ENCODE measurements at places on chromosomes 7 and 10. TPM values are rescaled to one million over a fixed set of nuclear protein-coding genes. Genes with fewer than 3 reads are reported as not detected.

Gene ZNF735
- not detected for total RNA-seq

Gene FAM13C
- not detected for total RNA-seq

Gene CYP2E1
- 0.43 TPM for total RNA-seq

Gene ZP3
- 13.4 TPM for total RNA-seq

Gene ATP6V0E2
- total RNA-seq: 46.3 TPM

DNA sequence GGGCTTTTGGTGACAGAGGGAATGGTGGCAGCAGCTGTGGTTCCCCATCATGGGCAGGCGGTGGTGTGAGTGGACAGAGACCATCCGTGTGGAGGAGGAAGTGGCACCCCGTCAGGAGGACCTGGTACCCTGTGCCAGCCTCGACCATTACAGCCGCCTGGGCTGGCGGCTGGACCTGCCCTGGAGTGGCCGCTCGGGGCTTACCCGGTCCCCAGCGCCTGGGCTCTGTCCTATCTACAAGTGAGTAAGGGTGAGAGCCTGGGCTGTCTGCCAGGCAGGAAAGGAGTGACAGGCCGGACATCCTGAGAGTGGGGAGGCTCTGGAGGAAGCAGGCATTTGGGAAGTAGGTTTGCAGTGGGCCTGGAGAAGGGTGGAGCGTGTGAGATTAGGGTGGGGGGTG lies 2.9 kb upstream of the ZNF467 start:
- peaks cover 11% of the 10 kb centered on the region for H3K27me3 ChIP-seq
- H3K4me1 ChIP-seq: peaks cover 8% of the 10 kb centered on the region
- no peak overlapping the region for H3K27ac ChIP-seq
- DNase-seq: no peak
- no peak overlapping the region for H3K4me3 ChIP-seq

GRCh38 chr10:61869041-61869675 lies 32.3 kb upstream of the ARID5B start:
- peaks cover 9% of the 10 kb centered on the region for H3K4me1 ChIP-seq
- H3K27me3 ChIP-seq: peaks cover 7% of the 10 kb centered on the region
- no peak for DNase-seq
- H3K36me3 ChIP-seq: no peaks in the 10 kb centered on the region
- no peak overlapping the region for H3K4me3 ChIP-seq

DNA sequence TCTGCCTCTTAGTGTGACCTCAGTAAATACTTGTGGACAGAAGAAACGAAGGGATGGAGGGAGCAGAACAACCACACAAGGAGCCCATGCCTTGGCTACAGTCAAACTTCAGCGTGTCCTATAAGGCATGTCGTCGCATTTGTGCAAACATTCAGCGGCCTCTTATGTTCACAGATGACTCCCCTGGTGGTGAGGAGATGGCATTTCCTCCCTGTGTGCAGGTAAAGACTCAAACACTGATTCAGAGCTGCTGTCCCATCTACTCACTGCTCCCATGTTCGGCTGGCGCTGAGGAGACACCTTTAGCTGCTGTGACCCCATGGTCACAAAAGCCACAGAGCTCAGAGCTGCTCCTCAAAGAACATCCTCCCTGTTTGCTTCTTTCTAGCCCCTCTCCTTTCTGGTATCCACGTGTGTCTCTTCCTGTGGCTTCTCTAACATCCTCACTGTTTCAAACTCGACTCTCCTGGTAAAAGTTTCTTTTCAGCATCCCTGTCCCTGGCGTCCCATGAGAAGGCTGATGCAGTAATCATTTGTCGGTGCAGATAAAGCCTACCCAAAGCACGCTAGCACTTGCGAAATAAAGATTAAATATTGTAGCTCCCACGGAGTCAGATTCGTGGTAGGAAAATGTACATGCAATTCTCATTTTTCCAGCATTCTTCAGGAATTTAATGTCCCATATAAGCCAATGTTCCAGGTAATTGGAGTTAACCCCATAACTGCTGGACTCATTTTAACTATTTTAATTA lies 124.9 kb upstream of the NEBL start:
- no peaks in the 10 kb centered on the region for H3K27me3 ChIP-seq
- H3K36me3 ChIP-seq: no peaks in the 10 kb centered on the region
- H3K4me3 ChIP-seq: no peak overlapping the region
- no peaks in the 10 kb centered on the region for H3K4me1 ChIP-seq
- H3K27ac ChIP-seq: no peak overlapping the region

GRCh38 chr7:41942468-41943093 lies 239.7 kb upstream of the INHBA start:
- no peak overlapping the region for H3K27ac ChIP-seq
- H3K27me3 ChIP-seq: peaks cover 33% of the 10 kb centered on the region
- no peak for DNase-seq
- no peak overlapping the region for H3K4me3 ChIP-seq

DNA sequence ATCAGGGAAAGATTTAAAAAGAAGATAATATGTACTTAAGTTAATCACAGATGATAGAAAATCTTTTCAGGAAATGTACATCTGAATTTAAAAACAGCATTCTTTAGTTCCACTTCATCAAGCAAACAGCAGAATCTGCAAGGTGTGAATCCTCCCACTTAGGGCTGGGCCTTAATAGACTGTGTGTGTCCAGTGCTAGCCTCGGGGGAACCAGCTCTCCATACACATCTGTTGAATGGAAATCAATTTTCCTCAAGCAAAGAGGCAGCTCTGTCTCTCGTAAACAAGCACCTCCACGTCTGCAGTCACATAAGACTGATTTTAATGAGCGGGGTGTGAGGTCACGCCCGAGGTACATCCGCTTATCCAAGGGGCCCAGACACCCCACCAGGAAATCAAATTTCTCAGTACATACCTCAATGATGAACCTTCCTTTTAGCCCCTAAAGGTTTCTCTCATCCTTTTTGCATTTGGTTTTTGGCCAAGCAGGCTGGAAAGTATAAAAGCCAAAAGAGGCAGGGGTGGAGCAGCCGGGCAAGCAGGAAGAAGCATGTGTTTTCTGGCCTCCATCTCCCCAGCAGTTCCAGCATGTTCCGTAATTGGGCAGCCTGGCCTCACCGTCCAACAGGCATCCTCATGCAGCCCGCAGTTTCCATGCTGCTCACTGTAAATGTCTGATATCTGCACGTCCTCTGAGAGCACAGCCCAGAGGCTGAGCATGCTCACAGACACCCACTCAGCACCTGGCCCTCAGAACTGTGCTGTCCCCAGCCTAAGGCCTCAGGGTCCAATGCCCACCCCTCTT lies 131.3 kb downstream of the GLI3 start:
- peaks cover 1% of the 10 kb centered on the region for H3K27me3 ChIP-seq
- no peaks in the 10 kb centered on the region for H3K4me1 ChIP-seq
- no peak for DNase-seq
- no peak overlapping the region for H3K4me3 ChIP-seq

DNA sequence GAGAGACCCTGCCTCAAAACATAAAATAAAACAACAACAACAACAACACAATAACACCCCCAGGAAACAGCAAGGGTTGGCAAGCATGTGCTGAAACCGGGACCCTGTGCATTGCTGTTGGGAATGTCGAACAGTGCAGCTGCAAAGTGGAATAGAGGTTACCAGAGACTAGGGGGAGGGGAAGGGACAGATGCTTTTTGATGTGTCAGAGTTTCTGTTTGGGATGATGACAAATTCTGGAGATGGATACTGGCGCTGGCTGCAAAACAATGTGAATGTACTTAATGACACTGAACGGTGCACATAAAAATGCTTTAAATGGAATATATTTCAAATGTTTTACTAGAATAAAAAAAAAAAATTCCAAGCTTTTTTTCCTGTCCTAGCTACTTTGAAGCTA lies 241.8 kb downstream of the TEX36 start:
- H3K27me3 ChIP-seq: peaks cover 2% of the 10 kb centered on the region
- H3K4me3 ChIP-seq: no peak overlapping the region
- no peak overlapping the region for H3K27ac ChIP-seq
- no peaks in the 10 kb centered on the region for H3K4me1 ChIP-seq
- no peak for DNase-seq

- H3K4me3 ChIP-seq: no peak overlapping the region
- peaks cover 4% of the 10 kb centered on the region for H3K27me3 ChIP-seq
- H3K4me1 ChIP-seq: no peaks in the 10 kb centered on the region
- DNase-seq: peak; percentile 8
- no peak overlapping the region for H3K27ac ChIP-seq
Measured at GRCh38 chr7:108805808-108806397, 236.2 kb downstream of the DNAJB9 start.

- H3K4me3 ChIP-seq: no peak overlapping the region
- no peaks in the 10 kb centered on the region for H3K36me3 ChIP-seq
- H3K4me1 ChIP-seq: no peaks in the 10 kb centered on the region
- no peak overlapping the region for H3K27ac ChIP-seq
Measured at GRCh38 chr7:14073988-14074387, 84.5 kb upstream of the ETV1 start.

- no peak overlapping the region for H3K27ac ChIP-seq
- H3K27me3 ChIP-seq: no peaks in the 10 kb centered on the region
- no peak for DNase-seq
- H3K36me3 ChIP-seq: no peaks in the 10 kb centered on the region
Measured at GRCh38 chr7:95469187-95469586, 16.6 kb upstream of the ASB4 start.

DNA sequence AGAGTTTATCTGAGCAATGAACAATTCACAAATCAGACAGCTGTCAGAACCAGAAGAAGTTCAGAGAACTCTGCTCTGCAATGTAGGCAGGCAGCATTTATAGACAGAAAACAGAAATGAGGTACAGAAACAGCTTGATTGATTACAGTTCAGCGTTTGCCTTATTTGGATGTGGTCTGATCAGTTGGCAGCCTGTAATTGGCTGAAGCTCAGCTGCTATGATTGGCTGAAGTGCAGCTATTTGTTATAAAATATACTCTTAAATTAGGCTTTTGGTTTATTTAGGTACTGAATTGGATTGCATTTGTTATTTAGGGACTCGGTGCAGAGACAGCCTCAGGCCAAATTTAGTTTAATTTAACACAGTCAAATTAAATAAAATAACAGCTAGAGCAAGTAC lies 85.8 kb upstream of the JAZF1 start:
- H3K27ac ChIP-seq: no peak overlapping the region
- no peak overlapping the region for H3K4me3 ChIP-seq
- H3K36me3 ChIP-seq: no peaks in the 10 kb centered on the region
- DNase-seq: no peak
- H3K27me3 ChIP-seq: peaks cover 39% of the 10 kb centered on the region
- peaks cover 8% of the 10 kb centered on the region for H3K4me1 ChIP-seq

DNA sequence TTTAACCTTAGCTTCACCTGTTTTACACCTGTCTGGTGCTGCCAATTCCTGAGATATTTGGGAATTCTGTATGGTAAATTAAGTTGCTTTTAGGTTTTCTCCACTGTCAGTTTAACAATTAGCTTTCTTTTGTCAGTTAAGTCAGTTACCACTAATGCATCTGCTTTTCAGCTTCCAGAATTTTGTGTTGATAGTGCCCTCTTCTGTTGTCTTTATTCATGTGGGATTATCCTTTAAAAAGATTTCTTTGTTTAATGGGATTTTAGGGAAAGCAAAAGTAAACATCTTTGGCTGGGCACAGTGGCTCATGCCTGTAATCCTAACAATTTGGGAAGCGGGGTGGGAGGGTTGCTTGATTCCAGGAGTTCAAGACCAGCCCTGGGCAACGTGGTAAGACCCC lies 8.1 kb downstream of the TFAM start:
- H3K4me3 ChIP-seq: no peak overlapping the region
- no peak overlapping the region for H3K27ac ChIP-seq
- H3K27me3 ChIP-seq: no peaks in the 10 kb centered on the region
- DNase-seq: no peak
- H3K4me1 ChIP-seq: peaks cover 26% of the 10 kb centered on the region
- peaks cover 56% of the 10 kb centered on the region for H3K36me3 ChIP-seq

- DNase-seq: peak; percentile 33
- no peak overlapping the region for H3K27ac ChIP-seq
- H3K4me3 ChIP-seq: no peak overlapping the region
- peaks cover 3% of the 10 kb centered on the region for H3K27me3 ChIP-seq
Measured at GRCh38 chr7:39509436-39509835, 56.8 kb upstream of the YAE1 start.

All from activated CD8-positive, alpha-beta T cell treated with anti-CD3 and anti-CD28 coated beads for 36 hours (primary cell).